ENCODE measurements at places on chromosomes 3 and 15.

DNA sequence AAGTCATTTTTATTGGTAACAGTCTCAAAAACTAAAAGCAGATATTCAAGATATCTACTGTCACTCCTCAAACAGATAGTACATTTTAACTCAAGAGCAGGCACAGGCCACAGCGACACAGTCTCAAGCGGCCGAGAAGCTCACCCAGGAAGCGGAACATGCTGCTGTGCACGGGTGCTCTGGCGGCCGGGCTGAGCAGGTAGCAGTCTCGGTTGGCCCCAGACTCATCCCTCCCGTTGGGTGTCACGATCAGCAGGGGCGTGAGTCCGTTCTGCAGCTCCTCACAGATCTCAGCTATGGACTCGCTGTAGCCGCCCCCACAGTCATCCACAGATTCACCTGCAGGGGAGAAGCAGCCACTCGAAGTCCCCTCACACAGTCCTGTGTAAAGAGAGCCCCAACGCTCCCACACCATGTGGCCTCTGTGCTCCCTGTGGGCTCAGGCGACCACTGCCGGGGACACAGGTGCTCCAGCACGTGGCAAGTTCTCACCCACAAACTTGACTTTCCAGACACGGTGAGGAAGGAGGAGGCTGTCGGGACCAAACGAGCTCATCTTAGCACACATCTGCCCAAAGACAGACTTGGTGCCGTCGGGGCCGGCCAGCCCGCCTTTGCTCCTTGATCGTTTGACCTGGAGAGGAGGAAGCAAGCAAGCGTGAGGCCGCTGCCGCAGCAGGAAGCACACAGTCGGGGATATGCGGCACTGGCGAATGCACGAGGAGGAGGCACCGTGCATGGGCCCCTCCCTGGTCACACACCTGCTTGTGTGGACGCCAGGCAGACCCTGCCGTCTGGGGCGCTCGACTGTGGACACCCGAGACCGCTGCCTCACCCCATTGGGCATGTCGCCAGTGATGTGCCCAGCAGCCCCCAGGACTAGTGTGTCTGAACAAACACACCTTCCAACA is 17.7 kb upstream of the OCA2 start:
- no peak for DNase-seq

- DNase-seq, result no peak
These were observed 12.8 kb downstream of the WDR48 start for GRCh38 chr3:39064646-39065045.

GRCh38 chr3:177689869-177690268 is 492.6 kb upstream of the TBL1XR1 start:
- DNase-seq, result no peak

- DNase-seq, result no peak
These were observed 133.0 kb upstream of the SNTN start for GRCh38 chr3:63519426-63519825.

- DNase-seq, result no peak
These were observed 261.9 kb upstream of the NR2E3 start for GRCh38 chr15:71548401-71548807.

DNA sequence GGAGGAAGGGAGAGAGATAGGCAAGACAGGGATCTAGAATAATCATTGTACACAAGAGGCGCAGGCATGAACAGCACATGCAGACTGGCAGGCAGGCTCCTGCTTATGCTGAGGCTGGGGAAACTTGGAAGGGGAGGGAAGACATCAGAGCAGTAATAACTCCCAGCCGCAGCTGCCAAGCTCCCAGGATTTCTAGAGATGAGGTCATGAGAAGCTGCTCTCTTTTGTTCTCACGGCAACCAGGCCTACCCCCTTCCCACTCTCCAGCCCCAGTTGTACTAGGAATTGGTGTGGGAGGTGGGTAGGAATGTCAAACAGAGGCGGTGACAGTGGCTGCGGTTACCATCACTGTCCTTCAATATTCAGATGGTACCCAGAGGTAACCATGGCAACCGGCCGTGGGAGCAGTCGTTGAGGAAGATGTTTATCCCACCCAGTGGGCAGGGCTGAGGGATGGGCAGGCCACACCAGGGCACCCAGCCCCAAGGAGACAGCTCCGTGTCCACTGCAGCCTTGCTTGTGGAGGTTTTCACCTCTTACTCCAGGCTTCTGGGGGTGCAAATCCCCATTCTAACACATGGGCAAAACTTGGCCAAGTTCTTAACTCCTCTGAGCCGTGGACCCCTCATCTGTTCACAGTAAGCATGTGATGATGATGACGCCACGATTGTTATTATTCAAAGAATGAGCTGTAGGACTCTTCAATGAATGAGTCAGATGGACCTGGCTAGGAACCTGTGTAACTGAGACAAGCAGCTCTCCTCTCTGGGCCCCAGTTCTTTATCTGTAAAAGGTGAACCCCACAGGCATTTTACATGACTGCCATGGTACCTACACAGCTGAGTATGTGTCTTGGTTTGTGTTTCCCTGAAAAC is 360.8 kb upstream of the PROK2 start:
- DNase-seq, result no peak

GRCh38 chr3:122942239-122942638 is 85.3 kb downstream of the SEMA5B start:
- no peak for DNase-seq

DNA sequence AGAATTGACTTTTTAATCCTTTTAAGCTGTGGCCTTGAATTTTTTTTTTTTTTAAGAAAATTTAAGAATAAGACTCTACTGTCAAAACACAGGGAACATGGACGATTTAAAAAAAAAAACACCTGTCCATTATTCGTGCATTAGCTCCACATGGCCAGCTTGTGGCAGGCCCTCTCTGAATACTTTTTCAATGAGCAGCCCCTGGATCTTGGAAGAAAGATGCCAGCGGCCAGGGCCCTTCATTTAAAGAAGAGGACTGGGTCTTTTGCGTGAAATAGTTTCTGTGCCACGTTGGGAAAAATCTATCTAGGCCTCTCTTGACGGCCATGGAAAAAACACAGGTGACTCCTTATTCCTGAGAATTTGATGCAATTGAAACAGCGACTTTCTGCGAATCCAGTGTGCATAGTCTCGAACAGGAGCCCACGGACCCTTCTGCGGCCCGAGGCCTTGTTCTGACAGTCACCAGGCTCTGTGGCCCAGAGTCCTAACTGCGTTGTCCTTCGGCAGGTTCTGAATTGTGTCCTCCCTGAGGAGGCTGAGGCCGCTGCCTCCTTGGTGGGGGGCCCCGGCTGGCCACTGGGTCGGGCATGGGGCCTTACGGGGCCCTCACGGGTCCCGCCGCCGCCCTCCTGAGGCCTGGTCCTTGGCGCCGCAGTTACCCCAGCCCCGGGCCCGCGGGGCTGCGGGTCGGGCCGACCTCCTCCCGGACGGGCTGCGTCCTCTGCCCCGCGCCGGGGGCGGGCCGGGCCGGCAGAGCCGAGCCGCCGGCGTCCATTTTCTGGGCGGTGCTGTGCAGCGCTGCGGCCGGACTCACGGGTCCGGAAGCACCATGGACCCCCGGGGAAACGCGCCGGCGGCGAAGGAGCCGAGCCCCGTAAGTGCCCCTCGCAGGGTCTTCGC is 33.5 kb downstream of the ZBTB38 start:
- DNase-seq, result peak; percentile 41

GRCh38 chr15:58360421-58361090 is 71.2 kb upstream of the LIPC start:
- no peak for DNase-seq

DNA sequence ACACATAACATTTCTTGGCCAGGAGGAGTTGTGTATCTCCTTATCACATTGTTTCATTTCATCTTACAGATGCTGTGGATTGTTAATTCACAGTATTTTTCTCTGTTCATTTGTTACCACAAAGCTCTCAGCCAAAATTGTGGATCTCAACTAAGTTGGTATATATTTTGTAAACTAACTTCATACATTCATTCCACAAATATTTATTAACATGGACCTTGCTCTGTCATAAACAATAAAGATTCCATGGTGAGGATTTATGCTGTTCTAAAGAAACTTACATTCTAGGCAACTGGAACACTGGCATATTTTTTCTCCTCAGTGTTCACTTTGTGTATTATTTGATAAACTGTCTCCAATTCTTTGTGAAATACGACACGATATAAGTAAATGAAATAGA is 268.8 kb downstream of the CNTN3 start:
- no peak for DNase-seq

GRCh38 chr3:14318646-14319045 is 83.8 kb upstream of the SLC6A6 start:
- DNase-seq, result no peak

DNA sequence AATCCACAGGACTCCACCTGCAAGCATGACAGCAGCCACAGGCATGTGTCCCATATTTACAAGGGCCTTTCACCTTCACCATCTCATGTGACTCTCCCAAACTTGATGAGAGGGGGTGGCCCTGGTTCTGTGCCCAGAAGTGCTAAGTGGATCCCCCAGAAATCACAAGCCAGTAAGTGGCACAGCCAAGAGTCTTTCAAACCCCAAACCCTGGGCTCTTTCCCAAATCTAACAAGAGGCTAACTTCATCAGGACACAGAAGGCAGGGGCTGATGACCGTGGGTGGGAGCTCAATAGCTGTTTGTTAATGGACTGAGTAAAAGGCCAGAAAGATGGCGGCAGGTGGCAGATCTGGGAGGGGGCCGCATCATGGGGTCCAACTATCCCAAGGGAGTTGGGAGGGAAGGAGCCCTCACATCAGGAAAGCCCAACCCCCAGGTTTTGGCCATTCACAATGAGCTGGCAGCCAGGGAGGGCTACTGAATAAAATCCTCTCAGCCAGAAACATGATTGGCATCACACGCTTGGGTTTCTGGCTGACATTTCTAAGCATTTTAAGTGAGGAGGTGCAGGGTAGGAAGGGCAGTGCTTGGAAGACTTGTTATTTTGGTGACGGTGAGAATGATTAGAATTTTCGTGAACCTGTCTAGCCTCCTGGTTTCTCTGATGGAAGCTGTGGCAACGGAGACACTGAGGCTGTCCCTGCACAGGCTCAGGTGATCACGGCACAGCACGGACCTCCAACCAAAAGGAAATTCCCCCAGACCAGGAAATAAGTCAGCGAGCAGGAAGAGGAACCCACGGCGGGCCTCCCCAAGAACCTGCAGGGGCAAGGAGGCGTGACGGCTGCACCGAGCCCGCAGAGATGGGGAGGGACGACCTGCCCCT is 109.3 kb downstream of the OXNAD1 start:
- DNase-seq, result no peak

GRCh38 chr3:66428733-66429132 is 72.1 kb downstream of the LRIG1 start:
- peak; percentile 84 for DNase-seq

GRCh38 chr3:51710631-51711351 is 3.9 kb downstream of the GRM2 start:
- DNase-seq, result no peak

- DNase-seq, result peak; percentile 87
These were observed 10.6 kb downstream of the CISH start for GRCh38 chr3:50600841-50601591.

- DNase-seq, result no peak
These were observed 32.5 kb downstream of the ITPR1 start for GRCh38 chr3:4525560-4526223.
